ENCODE measurements at places on chromosomes 5 and 9.
A peak's percentile ranks its signal among the peaks of the same experiment; 100 is the strongest.

GRCh38 chr9:129776938-129777768 is 24.3 kb upstream of the PTGES start:
- no peak for DNase-seq

DNA sequence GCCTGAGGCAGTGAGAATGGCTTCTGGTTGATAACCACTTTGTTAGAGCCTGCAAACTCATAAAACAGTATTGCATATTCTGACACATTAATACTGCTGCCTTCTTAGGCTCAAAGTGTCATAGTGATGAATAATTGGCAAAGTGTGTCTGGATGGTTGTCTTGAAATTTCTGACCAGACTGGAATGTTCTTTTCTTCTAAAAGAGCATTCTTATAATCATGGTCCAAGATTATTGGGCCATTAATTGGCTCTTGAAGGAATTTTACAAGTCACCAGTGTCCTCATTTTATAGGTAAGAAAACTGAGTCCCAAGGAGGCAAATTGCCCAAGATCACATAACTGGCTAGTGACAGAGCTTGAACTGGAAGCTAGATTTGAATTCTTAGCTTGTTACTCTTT is 111.7 kb downstream of the PCSK1 start:
- no peak for DNase-seq

DNA sequence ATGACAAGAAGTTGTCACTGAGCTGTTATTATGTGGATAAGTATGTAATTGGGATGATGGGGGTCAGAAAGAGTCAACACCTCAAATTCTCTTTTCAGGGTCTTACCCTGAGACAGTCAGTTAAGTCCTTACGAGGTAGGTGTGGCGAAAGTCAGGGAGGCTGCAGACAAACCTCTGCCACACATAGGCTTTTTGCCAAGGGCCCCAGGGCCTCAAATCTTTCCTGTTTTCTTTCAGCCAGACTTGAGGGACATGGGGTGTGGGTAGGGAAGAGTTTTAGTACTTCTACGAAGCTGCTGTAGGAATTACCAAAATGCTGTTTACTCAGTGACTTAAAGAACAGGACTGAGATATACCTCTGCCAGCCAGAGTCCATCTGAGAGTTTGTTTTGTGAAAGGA is 13.8 kb downstream of the OR2S2 start:
- DNase-seq = no peak

GRCh38 chr9:33161589-33162132 is 5.5 kb downstream of the B4GALT1 start:
- DNase-seq = no peak

DNA sequence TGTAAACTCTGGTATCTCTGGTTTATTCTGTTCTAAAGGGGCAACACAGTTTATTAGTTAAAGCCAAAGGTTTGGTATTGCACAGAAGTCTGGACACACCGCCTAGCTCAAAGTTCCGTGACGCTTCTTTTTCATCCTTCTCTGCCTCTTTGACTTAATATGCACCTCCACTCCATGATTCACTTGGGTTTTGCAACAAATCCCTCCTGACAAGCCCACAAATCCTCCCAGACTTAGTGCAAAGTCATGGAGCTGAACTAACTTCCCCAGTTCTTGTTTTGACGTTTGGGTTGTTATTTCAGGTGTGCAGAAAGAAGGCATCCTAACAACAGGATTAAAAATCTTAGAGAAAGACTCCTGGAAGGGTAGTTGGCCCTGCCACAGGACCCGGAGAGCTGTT is 441.6 kb upstream of the DMAC1 start:
- no peak for DNase-seq

DNA sequence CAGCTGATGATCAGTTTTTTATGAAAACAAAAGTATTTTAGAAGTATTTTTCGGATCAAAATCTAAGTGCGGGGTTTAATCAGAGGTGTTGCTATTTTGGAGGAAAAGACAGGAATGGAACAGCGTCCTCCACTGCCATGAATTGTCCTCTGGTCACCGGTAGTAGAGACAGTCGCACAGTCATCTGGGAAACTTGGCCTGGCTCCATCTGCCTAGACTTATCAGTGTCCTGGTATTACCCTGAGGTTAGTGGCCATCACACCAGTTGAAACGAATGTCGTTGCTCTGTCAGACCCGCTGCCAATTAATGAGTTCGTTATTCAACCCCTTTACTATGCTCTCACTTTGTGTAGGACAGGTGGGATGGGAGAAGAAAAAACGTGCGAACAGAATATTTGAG is 8.2 kb downstream of the TLX3 start:
- DNase-seq = no peak

- no peak for DNase-seq
Observed at GRCh38 chr9:128494108-128494745, 10.3 kb upstream of the GLE1 start.

DNA sequence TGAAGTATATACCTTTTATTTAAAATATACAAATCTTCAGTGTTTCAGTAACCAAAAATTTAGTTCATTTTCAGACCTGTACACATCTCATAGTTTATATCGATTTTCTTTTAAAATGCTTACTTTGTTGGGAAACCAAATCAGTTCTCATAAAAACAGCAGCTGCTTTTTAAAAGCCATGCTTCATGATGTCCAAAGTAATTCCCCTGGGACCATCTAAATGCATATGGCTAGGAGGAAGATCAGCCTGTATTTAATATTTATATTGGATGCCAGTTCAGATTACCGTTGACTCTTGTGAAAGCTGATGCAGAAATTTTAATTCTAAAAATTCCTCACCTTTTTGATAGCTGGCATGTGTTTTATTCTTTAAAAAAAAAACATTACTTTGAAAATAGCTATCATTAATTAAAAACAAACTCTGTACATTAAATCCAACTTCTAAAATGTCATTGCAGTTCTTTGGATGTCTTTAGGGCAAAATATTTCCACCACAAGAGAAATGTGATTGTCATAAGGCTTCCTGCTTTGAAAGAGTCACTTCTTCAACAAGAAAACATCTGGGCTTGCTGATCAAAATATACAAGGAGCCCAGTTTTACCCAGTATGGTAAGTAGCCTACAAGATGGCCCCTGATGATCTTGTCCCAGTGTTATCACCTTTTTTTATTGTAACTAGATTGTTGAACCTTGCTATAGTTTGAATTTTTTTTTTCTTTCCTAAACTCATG is 1242.9 kb upstream of the CDH6 start:
- DNase-seq = no peak

- DNase-seq = no peak
Observed at GRCh38 chr5:98839469-98840383, 66.3 kb downstream of the RGMB start.

- DNase-seq = peak; percentile 78
Observed at GRCh38 chr9:136225748-136226679, 19.6 kb downstream of the QSOX2 start.
